Stimulated activated CD8-positive, alpha-beta memory T cell treated with anti-CD3 and anti-CD28 coated beads, Interleukin-15, amount 100 ng/mL, for 4 hours (primary cell): ENCODE measurements at places on chromosomes 7 and 10.

- no peak for DNase-seq
Measured at GRCh38 chr7:80733333-80733915, 95.0 kb downstream of the CD36 start.

GRCh38 chr7:36205803-36206202 is 52.7 kb downstream of the EEPD1 start:
- no peak for DNase-seq

DNA sequence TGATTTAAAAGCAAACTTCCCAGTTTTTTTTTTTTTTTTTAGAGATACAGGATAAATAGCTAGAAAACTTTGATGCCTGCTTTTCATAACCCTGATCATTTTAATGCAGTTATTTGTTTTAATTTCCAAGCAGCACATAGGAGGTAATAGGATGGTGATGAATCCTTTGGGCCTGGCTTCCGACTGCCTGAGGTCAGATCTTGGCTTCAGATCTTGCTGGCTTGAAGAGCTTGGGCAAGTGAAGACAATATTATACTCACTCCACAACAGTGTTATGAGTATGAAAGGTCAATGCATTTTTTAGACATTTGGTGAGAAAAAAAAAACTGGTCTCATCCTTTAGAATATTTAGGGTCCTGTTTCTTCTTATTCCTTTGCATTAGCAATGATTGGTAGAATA is 124.8 kb upstream of the PRKCQ start:
- DNase-seq: no peak

DNA sequence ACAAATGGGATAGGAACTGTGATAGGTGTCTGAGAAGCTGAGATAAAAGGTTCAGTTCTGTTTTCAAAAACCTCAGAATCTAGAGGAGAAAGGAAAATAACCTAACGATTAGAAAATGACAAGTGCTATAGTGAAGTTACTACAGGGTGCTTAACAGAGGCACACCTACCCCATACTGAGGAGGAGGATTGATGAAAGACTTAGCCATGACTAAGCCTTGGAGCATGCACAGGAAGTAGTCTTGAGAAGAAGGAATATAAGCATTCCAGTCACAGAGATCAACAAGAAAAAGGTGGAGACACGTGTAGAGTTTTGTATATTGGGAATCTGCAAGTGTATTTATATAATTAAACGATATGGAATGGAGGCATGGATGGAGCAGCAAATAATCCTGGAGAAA is 1225.5 kb upstream of the CELF2 start:
- no peak for DNase-seq

GRCh38 chr7:22460363-22460988 is 39.5 kb downstream of the STEAP1B start:
- DNase-seq: no peak

GRCh38 chr7:157905651-157906461 is 569.1 kb downstream of the DNAJB6 start:
- DNase-seq: no peak

GRCh38 chr7:150451097-150451793 is 815 bp downstream of the GIMAP8 start:
- DNase-seq: peak; percentile 48

DNA sequence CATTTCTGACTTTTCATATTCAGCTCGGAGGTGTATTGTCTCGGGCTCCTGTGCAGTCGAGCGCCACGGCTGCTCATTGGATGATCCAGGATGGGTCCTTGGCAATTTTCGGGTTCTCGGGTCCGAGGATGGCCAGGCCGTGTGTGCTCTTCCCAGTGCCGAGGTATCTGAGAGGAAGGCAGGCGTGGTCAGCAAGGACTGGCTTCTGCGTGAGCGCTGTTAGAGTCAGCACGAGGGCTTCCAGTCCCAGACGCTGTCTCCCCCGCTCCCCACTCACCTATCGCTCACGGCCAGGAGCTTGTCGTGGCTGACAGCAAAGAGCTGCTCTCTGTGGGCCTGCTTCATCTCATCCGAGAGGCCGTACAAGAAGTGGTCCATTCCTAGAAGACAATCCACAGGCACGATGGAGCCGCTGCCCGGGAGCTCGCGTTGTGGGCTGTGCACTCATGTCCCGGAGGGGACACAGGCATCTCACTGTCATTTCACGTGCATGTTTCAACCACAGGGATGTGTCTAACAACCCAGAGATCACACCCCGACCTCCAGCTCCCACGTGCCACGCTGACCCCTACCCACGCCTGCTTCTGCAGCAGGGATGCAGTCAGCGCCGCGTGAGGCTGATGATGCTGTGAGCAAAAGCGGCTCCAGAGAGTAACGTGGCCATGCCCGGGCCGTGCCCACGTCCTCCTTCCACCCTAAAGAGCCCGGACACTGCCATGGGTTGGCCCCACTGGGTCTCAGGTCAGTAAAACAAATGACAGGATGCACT is 34.4 kb downstream of the PITRM1 start:
- DNase-seq: no peak

DNA sequence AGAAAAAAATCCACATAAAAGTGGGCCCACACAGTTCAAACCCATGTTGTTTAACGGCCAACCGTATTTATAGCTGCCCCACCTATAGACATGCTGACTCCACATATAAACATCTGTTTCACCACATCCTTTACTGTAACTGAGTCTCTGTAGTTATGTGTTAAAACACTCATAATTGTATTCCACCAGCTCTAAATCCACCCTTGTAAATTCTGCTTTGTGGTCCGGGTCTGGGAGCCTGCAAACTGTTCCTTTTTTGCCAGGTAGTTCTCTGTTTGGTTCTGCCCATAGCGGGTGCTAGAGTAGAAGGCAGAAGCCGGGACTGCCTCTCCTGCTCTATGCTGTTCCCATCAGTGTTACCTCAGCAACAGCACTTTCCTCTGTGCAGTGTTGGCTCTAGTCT is 20.2 kb upstream of the FHIP2A start:
- no peak for DNase-seq

DNA sequence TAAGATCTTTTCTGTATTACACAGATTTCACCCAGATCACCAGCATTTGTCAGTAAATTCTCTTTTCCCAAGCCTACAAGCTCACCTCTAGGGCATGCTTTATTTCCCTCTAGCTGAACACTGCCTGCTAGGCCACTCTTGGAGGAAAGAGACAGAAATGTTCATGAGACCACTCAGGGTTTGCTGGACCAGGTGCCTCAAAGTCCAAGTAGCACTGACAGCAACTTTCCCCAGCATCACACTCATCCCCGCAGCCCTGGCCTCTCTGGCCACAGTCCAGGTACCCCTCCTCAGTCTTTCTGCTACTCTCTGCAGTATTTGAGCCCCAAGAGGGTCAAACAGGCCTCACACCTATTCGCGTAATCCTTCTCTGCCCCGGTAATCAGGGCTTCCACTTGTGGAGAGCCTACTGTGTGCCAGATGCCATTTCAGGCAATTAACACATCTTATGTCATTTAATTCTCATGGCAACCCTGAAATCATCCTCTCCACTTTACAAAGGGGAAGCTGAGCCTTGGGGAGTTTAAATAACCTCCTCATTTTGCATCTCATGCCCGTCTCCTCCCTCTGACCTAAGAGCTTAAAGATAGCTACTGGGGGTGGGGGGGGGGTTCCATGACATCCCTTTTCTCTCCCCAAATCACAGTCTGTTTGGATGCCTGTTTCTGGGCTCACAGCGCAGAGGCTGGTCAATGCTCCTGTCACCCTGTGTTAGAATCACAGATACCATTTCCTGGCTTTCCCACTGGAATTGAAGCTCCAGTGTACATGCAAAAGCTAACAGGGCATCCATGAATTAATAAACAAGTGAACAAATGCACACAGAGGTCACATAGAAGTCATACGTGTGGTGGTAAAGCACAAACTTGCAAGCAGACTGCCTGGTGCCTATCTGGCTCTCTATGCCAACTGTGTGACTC is 88.5 kb downstream of the PRLHR start:
- no peak for DNase-seq

DNA sequence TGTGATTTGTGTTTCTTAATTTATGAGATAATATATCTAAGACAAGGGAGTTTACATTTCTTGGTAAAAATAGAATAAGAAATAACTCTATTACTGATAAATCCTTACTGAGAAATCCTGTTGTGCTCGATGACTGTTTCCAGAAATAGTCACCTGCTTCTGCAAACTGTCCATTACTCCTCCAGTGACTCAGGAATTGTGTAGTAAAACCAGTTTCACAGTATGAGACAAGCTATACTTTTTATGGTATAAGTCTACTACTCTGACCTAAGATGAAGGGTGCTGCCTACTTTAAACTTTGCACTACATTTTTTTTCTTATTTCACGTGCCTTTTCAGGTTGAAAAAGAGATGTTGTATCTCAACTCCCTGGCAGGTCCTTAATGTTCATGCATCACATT is 6.8 kb upstream of the ANKRD22 start:
- DNase-seq: no peak

DNA sequence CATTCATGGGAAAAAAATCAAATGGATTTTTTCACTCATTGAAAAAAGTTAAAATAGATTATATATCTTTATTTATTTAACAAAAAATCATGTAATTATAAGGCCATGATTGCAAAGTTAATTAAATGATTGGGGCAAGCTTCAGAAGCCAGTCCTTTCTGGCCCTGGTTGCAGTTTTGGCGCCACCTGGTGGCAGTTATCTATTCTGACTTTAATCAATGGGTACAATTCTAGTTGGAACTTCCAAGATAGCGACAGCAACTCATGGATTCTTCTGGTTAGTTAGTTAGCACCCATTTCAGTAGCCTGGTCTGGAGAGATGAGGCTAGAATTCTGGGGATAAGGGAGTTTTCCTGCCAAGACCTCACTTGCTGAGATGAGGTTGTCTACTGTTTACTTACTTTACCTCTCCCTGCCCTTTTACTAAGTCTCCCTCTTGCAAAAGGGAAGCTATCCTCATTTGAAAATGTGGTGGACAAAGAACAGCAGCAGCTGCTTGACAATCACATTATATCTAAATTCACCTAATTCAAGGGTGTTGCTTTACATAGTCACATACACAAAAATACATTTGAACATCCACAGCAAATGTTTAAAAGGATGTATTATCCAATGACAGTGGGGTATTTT is 42.3 kb downstream of the NOC3L start:
- no peak for DNase-seq

- DNase-seq: no peak
Measured at GRCh38 chr7:114759347-114760062, 162.4 kb upstream of the MDFIC start.

DNA sequence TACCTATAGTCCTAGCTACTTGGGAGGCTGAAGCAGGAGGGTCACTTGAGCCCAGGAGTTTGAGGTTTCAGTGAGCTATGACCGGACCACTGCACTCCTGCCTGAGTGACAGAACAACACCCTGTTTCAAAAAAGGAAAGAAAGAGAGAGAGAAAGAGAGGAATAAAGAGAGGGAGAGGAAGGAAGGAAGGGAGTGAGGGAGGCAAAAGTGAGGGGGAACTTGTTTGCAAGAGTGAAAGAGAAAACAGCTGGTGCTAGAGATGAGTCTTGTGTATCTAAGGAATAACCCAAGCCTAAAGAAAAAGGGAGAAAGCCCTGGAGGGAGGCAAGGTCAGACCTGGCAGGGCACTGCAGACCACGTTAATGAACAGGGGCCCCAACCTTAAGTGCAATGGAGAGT is 4.8 kb upstream of the NT5C2 start:
- no peak for DNase-seq

DNA sequence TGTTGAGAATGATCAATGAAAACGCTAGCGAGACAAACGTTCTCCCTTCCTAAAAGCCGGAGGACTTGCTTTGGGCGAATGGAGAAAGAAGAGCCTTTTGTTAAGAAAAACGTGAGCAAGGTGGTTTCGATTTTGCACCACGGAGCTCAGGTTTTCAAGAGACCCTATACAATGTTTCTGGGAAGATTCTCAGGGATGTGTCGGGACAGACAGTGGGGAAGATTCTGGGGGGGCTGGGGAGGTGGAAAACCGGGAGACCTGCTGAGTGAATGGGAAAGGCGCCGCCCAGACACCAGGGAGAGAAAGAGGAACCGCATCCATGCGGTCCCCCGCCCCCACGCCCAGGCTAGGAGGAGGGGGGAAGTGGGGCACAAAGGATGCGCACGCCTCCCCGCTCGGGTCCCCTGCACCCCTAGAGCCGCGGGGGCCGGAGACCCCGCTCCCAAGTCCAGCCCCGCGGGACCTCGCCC is 745 bp downstream of the YWHAG start:
- peak; percentile 35 for DNase-seq

GRCh38 chr7:1800902-1801301 is 130.8 kb downstream of the ELFN1 start:
- DNase-seq: no peak

GRCh38 chr7:483656-484355 is 35.8 kb downstream of the PDGFA start:
- DNase-seq: no peak

DNA sequence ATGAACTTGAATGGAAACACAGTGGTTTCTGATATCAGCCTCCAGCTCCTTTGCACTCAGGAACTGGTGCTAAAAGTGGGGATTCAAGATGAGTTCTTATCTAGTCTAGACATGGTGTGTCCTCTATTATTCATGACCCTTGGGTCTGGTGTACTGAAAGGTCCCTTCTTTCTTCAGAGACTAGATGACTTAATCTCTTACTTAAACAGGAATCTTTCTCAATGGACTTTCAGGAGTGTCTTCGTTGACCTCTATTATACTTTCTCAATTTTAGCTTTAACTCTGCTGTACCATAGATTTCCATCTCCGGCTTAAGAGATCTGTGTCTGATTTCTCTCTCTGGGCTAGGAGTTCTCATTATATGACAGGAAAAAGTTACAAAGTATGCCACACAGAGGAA is 83.5 kb upstream of the INHBA start:
- DNase-seq: no peak

DNA sequence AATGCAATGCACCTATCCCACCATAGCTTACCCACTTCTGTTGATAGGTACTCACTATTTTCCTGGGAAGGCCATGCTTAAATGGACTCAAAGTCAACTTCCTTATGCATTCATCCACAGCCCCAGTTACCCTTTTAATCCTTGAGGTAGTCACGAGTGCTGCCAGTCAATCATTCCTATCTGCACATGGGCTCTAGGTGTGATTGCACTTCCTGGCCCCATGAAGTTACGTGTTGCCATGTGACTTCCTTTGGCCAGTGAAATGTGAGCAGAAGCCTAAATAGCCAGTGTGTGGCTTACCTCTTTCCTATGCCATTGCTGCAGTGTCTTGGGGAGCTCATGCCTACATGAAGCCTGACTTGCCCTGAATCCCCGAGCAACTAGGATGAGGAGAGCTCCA is 23.5 kb upstream of the EIF5AL1 start:
- no peak for DNase-seq

GRCh38 chr10:3054851-3055199 is 12.5 kb upstream of the PFKP start:
- no peak for DNase-seq
